ENCODE measurements at places on chromosomes 7 and 10.
A peak's percentile ranks its signal among the peaks of the same experiment; 100 is the strongest.

DNA sequence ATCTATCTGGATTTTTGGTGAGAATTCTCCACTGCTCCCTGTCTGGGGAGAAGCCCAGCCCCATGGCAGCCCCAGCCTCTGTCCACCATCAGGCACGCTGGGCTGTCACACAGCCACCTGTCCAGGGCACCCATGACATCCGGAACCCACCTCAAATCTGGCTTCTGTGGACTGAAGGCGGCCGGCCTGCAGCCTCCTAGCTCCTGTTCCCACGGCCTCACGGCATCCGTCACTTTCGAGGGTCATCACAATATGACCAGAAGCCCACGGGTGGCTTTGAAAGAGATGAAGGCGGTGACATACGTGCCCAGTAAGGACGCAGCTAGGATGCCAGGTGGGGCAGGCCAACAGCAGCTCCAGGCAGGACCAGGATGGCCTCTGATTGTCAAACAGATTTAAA lies 140.9 kb downstream of the PTPRN2 start:
- no peak for DNase-seq

GRCh38 chr10:73644767-73645166 lies 3.5 kb upstream of the MYOZ1 start:
- no peak for DNase-seq

GRCh38 chr7:130415006-130415405 lies 25.8 kb downstream of the CEP41 start:
- no peak for DNase-seq

GRCh38 chr10:77417806-77418640 lies 219.6 kb downstream of the KCNMA1 start:
- DNase-seq = no peak

GRCh38 chr10:12588091-12588860 lies 238.9 kb downstream of the CAMK1D start:
- DNase-seq = peak; percentile 23

DNA sequence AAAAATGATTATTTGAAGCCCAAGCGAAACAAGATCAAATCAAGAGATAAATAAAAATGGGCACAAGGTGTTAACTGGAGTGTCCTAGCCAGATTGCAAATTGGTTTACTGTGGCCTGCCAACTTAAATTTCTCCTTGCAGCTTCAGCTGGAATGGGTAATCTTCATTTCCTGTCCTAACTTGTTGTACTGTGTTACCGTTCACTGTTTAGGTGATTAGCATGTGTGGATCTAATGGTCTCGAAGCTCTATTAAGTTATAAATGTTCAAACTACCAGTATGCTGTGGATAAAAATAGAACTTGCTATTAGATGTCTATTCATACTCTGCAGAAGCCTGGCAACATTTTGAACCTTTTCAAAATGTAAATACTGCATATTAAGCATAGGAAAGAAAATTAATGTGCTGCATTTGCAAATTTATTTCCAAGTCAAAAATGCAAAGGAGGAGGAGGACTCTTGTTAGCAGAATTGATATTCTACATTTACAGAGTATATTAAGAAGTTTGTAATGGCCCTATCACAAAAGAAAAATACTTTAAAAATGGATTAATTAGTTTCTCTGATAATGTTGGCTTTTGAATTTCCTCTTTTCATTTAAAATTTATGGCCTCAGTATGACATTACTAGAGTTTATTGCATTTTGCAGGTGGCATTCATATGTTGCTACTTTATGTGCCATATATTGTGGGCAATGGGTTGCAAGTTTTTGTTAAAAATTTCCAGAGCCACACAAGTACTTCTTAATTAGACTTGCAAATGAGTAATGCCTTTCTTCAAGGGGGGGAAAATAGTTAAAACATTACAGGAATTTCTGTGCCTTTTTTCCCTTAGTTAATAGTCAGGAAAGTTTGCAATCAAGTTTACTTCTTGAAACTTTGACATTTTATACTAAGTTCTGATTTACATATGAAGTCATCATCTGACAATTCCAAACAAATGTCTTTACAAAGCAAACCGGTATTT lies 92.1 kb downstream of the CABCOCO1 start:
- no peak for DNase-seq

DNA sequence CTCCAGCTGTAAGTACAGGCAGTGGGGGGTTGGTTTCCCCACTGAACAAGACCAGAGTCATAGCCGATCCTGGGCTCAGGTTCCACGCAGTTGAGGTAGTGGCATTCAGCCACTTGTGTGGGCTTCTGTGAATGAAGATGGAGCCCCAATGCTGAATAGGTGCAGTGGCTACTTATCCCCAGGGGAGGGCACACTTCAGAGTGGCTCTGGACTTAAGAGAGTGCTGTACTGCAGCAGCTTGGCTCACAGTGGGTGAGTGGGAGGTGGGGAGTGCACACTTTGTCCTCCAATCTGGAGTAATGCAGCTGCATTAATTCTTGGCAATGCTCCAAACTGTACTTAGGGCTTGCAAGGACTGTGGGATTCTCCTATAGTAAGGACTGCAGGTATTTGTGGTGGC lies 81.9 kb downstream of the BUB3 start:
- no peak for DNase-seq

GRCh38 chr7:7537711-7538110 lies 2.0 kb upstream of the COL28A1 start:
- DNase-seq = no peak

GRCh38 chr10:22389856-22390589 lies 44.7 kb downstream of the SPAG6 start:
- no peak for DNase-seq

DNA sequence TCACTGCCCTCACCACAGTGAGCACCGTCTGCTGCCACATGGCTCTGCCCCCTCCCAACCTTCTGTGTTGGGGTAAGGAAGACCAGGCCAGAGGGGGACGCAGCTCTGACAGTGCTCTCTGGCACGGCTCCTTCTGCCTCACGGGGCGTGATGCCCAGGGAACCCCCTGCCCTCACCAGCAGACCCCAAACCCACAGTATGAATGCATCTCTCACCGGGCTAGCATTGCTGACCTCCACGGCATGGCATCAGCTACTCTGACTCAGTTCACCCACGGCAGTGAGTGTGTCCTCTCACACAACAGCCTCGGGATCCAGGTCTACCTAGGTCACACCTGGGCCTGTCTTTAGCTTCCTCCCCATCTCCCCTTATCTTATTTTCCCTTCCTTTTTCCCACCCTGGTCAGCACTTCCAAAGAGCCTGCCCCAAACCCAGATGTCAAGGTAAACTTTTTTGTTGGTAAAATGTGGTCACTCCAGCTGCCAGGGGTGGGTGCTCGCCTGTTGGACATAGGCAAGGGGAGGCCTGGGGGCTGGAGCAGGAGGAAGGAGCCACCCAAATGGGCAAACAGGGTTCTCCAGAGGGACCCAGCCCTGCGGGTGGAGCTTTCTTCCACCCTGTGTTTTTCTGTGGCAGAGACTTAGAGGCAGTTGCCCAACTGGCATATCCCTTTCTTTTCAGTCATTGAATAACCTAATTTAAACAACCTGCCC lies 4.4 kb downstream of the CALML3 start:
- no peak for DNase-seq

DNA sequence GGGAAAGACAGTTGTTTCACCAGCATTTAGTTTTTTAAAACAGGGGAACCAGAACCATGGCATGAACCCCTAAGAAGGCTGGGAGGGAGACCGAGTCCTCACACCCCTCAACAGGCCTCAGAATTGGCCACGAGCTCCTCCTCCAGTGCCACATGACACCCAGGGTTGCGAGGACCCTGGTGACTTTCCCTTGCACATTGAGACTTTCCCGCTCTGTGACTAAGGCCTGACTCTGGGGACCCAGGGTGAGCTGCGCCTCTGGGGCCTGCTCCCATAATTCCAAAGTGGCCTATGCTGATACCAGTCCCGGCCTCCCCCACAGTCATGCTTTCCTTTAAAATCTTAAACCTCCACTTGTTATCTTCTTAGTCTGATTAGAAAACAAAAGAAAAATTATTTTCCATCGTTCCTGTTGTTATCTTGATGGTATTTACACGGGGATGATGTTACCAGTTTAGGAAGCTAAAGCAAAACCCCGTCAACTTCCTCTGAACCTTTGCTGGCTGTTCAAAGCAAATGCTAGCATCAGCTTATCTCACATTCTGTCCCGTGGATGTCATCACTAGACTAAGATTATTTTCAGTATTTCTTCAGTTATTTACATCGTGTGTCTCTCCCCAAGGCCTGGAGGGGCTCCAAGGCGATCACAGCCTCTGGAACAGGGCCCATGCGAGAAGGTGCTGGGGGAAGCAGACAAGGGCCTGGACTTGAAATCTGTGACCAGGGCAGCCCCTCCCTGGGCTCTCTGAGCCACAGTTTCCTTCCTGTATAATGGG lies 42.1 kb downstream of the FAM53B start:
- no peak for DNase-seq

All from foreskin fibroblast (primary cell).